ENCODE measurements at places on chromosomes 1 and 21.

DNA sequence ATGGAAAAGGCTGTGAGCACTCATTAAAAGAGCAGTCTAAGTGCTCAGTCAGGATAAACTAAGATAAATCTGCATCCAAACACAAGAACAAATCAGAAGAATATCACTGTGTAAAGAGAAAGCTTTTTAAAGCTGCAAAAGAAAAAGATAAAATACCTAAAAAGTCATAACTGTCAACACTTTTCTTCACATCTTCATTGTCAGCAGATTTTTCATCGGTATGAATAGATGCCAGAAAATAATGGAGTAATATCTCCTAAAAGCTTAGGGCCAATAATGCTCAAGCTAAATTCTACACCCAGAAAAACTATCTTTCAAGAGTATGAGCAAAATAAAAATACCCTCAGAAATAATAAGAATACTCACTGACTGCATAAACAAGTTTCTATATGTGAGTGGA, 54.0 kb upstream of the PALMD start:
- no peak for DNase-seq

- no peak for DNase-seq
Observed at GRCh38 chr1:229434005-229434640, at the start of gene ACTA1. Gene ACTA1, minus strand, starts transcription at chr1:229434094. Its CDS starts 979 bp downstream, at chr1:229433115.

- no peak for DNase-seq
Observed at GRCh38 chr1:174954671-174955669, 44.8 kb upstream of the CACYBP start.

DNA sequence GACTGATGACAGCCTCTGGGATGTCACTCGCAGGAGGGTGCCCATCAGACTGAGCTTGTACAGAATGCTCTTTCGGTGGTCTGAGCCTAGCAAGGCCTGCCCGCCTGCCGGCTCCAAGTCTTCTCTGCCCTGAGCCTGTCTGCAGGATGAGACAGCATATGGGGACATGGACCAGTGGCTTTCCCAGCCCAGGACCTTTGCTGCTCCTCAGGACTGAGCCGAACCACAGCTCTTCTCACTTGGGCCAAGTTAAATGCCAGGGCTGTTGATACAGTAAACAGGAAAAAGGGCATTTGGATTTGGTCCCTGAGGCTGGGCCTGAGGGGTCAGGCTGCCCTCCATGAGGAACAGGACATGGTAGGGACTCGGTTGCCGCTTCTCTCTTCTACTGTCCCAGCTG, 64.3 kb upstream of the EPS8L3 start:
- no peak for DNase-seq

- DNase-seq = no peak
Observed at GRCh38 chr21:45618846-45619485, 24.6 kb upstream of the PCBP3 start.

- DNase-seq = no peak
Observed at GRCh38 chr1:27045973-27046558, 33.4 kb upstream of the TENT5B start.

- DNase-seq = no peak
Observed at GRCh38 chr1:25187077-25187476, 45.2 kb downstream of the SYF2 start.

DNA sequence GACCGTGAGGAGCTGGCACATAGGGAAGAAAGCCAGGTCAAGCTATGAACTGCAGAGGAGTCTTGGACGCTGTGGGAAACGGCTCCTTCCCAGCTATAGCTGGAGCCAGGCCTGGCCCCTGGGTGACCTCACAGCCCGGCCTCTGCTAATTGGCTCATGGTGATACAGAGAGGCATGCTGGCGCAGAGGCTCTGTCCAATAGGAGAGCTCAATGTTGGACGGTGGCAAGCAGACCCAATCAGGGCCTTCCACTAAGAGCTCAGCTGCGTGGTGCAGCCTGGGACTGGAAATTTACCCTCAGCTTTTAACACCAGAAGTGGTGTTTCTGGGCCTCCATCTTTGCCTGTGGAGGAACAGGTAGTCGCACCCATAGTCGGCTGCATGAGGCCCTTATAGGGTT, 64.4 kb upstream of the GRHL3 start:
- no peak for DNase-seq

DNA sequence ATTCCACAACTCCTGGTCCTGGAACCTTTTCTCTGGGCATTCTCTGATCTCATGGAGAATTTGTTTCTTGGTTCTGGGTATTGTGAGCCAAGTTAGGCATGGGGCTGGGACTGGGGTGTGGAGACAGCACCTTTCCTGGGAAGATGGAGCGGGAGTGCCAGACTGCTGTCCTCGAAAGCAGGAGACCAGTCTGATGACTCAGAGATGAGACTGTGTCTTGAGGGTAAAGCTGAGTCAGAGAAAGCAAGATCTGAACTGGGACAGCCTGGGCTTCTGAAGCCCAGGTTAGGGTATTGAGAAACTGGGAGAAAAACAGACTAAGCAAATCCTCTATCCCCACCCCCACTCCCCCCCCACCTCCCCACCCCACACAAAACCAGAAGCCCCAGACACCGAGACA, 2.2 kb upstream of the KANK4 start:
- peak; percentile 37 for DNase-seq

DNA sequence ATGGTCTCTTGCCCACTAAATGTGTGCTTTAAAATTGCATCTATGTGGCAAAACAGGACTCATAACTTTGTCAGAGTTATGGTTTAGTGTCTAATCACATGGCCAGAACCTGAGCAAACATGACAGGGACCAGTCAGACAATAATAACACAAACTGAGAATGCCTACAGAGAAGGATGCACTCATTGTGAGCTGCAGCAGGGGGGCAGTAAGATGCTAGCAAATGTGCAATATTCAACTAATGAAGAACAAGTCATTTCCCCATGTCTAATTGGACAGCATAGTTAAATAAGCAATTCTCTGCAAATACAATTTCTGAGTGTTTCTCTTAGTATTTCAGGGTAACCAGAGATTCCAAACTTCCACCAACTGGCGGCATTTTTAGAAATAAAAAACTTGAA, 30.8 kb downstream of the SPAG17 start:
- DNase-seq = peak; percentile 29

DNA sequence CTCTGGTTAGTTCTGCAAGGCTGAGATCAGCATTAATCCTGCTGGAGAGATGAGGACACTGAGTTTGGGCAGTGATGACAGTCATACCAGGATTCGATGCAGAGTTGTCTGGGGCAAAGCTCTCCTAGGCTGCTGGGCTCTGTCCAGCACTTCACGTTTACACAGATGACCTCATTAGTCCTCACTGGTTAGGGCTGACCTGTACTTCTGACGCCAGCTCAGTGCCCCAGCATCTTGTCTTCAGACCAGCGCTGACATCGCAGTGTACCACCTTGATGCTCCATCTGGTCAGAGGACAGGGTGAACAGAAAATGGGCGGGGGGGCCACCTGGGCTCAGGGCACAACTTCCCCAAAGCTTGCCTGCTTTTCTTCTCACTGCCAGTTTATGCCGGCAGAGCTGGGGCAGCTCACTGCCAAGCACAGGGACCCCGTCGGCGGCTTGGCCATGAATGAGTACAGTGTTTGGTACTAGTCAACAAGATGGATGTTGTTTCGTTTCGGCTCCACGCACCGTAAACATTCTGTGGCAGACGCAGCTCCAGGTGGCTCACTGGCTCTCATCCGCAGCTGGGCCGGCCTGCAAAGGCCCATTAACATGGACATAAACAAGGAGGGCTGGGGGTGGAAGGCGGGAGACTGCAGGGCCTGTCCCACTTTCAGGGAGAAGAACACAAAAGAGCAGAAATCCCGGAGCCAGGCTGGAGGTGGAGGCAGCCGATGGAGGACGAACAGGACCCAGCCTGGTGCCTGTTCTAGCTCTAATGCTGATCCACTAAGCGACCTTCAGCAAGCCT, 118.7 kb downstream of the GLIS1 start:
- DNase-seq = no peak

DNA sequence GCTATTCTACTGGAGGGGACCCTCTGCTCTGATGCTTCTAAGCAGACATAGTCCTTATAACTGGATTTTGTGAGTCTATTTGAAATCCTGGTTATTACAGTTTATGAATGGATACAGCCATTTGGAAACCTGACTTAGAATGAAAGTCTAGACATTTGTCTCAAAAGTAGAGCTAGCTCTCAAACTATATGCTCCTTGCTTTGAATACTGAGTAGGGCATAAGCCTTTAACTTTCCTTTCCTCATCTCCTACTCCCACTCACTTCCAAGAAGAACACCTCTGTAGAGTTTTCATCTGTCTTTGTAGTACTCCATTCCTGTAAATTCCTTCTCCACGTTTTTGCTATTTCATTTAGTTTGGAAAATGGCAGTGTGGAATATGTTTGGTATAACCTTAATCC, 9.0 kb upstream of the ARID1A start:
- DNase-seq = no peak

GRCh38 chr1:219119839-219120238, 53.8 kb upstream of the LYPLAL1 start:
- DNase-seq = peak; percentile 23

DNA sequence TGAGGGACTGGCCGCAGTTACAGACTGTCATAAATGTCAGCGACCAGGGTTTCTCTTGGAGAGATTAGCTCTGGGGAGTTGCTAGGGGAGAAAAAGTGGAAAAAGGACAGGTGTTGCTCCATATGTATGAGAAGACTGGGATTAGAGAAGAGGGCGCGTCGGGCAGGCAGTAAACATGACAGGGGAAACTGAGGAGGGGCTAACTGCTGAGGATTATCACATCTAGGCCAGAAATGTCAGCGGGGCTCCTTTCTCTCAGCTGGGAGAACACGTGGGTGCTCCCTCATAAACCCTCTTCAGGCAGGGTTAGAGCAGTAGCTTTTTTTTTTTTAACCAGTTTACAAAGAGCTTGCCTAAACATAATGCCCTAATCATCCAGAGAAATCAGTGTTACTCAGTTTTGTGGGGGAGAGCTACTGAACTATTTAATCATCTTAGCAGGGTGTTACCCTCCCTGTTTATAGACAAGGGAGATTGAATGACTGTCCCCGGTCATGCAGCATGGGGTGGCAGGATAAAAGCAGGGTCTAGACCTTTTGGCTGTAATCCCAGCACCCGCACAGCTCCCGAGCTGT, 35.2 kb downstream of the ELAPOR1 start:
- no peak for DNase-seq

- DNase-seq = no peak
Observed at GRCh38 chr1:61591351-61591750, 133.6 kb downstream of the TM2D1 start.

- DNase-seq = no peak
Observed at GRCh38 chr1:60746278-60746791, 336.0 kb upstream of the NFIA start.

GRCh38 chr1:15762546-15762945, 4.0 kb downstream of the FBLIM1 start:
- DNase-seq = no peak

GRCh38 chr21:16969636-16970035, 543.2 kb upstream of the CXADR start:
- no peak for DNase-seq

- DNase-seq = no peak
Observed at GRCh38 chr1:219460081-219460895, 152.6 kb downstream of the ZC3H11B start.

DNA sequence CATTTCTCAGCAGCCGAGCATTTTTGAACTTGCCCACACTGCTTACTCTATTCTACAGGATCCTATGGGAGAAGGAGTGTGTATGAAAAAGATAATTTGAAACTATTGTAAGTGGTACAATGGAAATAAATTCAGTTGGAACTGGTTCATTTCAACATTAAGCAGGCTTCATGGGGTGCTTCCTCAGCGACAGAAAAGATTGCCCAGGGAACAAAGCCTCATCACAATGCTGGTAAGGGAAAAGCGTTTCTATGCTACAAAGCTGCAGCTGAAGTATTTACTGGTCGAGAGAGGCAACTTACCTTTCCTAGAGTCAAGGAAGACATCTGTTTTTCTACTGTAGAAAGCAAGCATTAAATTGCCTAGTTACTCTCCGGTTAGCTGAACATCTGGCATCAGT, 568.2 kb upstream of the ZP4 start:
- no peak for DNase-seq

GRCh38 chr1:186330758-186331157, 44.3 kb downstream of the TPR start:
- no peak for DNase-seq

All from fibroblast of skin of left quadriceps (primary cell).